ENCODE measurements at places on chromosomes 5 and 9.

- peak; percentile 11 for DNase-seq
These were observed 89.5 kb upstream of the GRIA1 start for GRCh38 chr5:153400931-153401330.

DNA sequence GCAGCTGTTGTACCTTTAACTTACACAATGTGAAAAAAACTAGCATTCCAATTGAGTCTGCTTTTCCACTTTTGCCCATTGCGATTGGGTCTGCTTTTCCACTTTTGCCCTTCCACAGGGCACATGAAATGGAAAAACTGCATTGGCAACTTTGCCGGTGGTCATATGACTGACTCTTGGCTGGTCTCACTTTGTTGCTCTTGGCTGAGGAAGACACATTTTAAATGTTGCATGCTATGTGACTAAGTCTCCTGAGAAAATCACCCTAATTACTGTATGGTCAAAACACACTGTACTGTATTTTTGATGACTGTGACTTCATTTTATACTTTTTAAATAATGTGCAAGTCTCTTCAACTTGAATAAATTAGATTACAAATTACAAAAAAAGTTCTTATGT lies 1.6 kb upstream of the OXCT1 start:
- peak; percentile 34 for DNase-seq

DNA sequence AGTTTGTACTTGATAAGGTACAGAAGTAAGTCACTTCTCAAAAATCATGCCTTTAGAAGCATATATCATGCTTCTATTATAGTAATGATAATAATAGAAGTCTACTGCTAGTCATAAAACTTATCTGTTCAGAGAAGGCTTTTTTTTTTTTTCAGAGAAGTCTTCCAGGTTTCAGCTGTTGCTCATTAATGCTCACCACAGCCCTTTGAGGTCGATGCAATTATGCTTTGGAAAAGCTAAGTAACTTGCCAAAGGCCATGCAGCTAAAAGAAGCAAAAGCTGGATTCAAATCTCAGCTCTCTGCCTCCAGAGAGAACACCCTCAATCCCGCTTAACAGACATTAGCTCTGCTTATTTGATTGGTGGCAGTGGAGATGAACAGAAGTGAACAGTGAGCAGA lies 150.8 kb downstream of the DOCK8 start:
- no peak for DNase-seq

- no peak for DNase-seq
These were observed 68.9 kb downstream of the RASEF start for GRCh38 chr9:82993856-82994605.

DNA sequence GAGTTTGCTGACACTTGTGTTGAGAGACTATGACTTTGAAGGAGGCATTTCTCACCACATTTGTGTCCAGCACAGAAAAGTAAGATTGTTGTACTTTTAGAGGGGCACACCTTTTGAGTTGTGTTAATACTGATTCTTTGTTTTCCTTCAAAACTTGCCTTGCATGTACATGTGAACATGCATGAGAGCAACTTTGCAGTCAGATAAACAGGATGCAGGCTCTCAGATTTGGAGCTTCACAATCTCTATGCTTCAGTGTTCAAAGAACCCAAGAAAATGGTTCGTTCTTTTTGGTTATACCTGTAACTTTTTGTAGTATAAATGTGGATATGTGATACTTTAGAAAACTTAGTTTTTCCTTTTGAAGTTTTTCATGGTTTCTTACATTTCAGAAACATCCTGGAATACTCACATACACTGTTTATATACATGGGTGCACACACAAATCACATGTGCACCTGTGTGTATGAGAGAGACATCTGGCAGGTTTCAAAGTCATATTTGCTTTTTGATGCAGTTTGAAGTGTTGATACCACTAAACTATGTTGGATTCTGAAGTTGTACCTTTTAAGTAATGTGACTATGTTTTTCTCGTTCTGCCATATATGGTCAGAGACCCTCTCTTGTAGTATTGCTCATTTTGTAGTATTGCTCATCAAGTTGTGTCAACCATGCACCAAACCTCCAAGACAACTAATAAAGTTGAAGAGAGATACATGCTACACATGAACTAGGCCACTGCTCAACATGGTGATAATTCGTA lies 190.7 kb downstream of the CD180 start:
- no peak for DNase-seq

DNA sequence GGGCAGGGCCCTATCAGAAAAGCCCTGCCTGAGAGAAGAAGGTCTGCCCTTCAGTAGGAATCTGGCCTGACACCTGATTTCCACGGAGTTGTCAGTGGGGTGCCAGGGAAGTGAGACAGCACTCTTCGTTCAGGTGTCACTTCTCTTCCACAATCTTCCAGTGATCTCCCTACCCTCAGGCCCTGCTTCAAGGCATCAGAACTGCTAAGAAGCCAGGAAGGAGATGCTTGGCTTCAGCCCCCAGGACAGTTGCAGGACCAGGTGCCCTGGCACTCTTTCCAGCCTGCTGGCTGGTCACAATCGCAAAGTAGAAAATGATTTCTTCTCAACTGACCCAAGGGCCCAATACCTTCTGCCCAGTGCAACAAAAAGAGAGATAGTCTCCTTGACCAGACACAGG lies 50.3 kb downstream of the SPOCK1 start:
- DNase-seq = no peak

DNA sequence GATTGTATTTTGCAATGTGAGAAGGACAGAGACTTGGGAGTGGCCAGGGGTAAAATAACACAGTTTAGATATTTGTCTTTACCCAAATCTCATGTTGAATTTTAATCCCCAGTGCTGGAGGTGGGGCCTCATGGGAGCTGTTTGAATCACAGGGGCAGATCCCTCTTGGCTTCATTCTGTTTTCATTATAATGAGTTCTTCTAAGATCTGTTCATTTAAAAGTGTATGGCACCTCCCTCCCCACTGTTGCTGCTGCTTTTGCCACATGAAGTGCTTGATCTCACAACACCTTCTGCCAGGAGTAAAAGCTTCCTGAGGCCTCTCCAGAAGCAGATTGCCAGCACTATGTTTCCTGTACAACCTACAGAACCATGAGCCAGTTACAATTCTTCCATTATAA lies 28.1 kb downstream of the COX7C start:
- DNase-seq = no peak

DNA sequence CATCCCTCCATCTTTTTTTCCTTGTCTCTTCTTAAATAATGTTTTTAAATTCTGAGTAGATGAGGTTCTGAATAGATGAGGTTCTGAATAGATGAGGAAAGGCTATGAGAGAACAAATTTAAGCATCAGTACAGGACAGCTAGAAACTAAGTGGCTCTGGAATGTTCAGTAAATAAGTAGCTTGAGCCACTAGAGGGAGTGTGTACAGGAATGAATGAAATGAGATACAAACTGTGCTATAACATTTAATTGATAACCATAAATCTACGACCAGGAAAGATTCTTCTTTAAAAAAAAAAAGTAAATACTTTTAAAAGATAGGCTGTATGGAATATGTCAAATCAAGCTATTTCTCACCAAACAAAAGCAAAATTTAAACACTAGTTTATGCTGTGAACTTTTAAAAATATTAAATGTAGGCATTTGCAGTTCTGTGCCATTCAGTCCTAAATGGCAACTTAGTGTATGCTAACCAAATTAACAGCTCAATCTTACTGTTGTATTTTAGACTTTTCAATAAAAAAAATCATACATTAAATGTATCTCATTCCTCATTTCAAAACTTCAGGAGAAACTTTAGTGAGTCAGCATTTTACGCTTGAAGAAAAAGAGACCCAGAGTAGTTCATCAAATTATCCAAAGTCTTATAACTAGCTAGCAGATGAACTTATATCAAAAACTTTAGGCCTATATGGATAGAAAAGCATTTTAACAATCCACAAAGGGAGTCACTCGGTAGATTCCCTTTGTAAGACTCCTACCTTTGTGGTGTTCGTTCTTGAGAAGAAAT lies 70.4 kb upstream of the SNX2 start:
- no peak for DNase-seq

GRCh38 chr5:143435210-143435657 lies 31.7 kb upstream of the NR3C1 start:
- DNase-seq = no peak

- DNase-seq = no peak
These were observed 59.6 kb downstream of the GCNT4 start for GRCh38 chr5:74992791-74993190.

DNA sequence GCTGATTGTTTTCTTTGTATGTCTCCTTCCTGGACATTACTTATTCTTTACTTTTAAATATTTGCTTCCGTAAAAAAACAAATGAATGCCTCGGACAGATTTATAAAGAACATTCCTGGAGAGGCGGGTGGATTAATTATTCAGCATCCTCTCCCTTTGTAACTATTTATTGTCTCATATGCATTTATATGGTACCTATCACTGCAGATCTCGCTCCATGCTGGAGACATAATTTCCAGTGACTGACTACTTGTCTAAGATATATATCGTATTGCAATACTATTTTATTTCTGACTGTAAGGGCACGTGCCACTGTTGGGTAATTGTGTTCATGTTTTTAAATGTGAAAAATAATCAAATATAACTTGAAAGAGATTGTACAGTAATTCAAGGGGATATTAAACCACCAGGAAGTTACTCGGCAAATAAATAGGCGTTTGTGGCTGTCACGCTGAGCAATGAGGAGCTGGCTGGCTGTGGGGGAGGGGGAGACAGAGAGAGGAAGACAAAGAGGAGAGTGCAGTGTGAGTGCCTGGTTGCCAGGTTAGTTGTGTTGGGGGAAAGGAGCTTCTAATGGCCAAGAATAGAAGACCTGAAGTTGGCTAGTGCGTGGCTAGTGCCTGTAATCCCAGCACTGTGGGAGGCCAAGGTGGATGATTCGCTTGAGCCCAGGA lies 131.8 kb upstream of the GABRP start:
- DNase-seq = no peak

- no peak for DNase-seq
These were observed 1.4 kb upstream of the COL27A1 start for GRCh38 chr9:114153761-114154599.

DNA sequence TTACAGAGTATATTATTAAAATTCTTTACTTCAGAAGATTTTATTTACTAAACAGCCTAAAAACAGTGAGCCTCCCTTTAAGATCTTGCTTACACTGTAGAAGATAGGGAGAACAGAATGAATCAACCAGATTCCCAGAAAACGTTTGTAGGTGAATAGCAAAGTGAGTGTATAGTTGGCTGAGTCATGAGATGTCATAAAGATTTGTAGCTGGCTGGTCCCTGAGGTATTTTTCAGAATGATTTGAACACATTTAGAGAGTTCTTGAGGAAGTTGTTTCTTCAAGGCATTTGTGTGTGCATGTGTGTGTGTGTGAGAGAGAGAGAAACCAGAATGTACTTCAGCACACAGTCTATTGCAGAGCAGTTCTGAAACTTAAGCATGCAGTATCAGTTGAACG lies 159.4 kb upstream of the PRR16 start:
- DNase-seq = peak; percentile 60

- no peak for DNase-seq
These were observed 777 bp downstream of the ENDOG start for GRCh38 chr9:128818839-128819715.

DNA sequence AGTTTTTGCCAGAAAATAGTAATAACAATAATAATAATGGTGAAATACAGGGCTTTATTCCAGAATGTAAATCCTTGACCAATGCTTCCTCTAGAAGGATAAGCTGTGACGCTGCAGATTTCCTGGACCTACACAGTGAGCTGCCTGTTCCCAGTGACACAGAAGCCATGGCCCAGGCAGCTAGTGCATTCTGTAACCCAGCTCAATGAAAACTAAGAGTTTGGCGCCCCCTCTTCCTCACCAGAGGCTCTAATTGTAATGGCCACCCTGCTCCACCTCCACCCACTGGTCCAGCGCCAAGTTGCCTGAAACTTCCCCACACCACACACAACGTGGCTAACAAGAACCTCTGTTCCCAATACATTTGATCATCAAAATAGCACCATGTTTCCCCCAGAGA lies 248.1 kb downstream of the CETN3 start:
- DNase-seq = no peak

GRCh38 chr9:91678807-91679580 lies 255.4 kb upstream of the NFIL3 start:
- no peak for DNase-seq

DNA sequence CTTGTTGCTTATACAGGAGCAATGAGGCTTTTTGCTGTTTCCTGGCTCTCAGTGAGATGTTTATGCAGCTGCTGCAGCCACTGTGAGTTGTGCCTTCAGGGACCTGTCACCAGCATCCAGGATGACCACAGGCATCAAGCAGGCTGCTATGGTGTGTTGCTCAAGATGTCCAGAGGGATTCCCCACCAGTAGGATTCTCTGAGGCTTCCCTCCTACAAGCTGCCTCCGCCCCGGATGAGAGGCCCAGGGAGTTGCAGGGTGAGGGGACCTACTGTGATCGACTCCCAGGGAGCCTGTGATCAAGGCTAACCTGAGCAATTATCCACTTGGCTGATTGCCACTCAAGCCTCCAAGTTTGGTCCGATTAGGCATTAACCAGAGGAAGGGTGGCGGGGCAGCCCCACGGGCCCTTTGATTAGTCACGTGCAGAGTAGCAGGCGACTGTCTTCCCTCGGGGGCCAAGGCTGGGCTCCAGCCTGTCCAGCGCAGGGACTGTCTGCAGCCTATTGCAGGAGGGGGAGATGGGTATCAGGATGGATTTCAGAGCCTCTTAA lies 1.8 kb upstream of the FAT2 start:
- DNase-seq = no peak

GRCh38 chr5:140311011-140311467 lies 8.1 kb upstream of the PFDN1 start:
- DNase-seq = peak; percentile 69

DNA sequence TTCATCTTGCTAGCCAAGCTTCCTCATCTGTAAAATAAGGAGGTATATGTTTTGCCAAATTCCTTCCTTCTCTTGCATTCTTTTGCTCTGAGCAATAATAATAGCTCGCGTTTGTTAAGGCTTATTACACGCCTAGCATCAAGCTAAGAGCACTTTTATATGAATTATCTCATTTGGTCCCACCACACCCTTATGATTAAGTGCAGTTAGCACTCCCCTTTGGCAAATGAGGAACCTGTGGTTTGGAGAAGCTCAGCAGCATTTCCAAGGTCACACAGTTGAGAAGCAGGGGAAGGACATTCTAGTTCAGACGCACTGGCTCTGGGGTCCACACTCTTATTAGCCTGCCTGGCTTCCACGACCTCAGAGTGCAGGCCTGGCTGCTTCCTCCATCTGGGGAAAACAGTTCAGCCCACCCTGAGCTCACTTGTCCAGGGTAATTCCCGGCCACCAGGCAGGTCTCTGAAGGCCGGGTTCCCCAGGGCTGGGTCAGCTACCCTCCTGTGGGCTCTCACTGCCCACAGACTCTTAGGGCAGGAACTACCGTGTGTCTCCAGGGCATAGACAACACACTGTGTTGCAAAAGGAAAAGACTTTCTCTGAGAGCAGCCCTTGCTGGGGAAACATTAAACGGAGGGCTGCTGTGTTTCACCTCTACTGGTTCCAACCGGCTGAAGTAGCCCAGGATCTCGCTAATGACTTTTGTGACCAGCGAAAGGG lies 9.9 kb upstream of the FBP1 start:
- DNase-seq = peak; percentile 57

GRCh38 chr5:100901821-100902341 lies 1.2 kb downstream of the ST8SIA4 start:
- DNase-seq = no peak

- no peak for DNase-seq
These were observed 24.1 kb downstream of the BNC2 start for GRCh38 chr9:16846367-16846766.

Measured in GM04503 (cell line).